Liver (tissue), 10 donors: ENCODE measurements at places on chromosomes 11 and 22. TPM values are rescaled to one million over a fixed set of nuclear protein-coding genes. Genes with fewer than 3 reads are reported as not detected.

DNA sequence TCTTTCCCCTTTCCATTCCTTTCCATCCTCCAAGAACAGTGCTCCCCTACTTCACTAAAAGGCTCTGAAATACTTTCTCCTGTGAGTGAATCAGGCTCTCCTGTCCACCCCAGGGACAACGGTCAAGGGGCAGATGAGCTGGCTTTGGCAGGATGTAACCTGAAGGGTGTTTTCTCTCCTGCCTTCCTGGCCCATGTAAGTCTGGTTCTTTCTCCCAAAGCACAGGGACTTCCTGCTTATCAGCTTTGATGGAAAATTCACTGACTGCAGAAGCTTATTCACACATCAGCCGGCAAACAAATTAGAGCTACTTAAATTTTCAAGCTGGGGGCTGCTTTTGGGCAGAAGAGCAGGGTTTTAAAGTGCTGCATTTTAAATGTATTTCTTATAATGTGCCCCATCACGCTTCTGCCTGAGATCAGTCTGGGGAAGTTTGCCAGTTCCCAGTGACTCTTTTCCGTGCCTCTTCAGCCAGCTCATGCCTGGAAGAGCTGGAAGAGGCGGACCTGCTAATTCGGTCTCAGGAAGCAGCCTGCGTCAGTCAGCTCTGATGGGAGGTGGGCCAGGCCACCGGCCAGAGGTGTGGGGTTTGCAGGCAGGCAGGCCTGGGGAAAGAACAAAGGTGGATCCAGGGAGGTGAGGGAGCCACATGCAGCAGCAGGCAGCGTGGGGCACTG is 140.4 kb upstream of the TBCEL start:
- no peaks in the 10 kb centered on the region for H3K36me3 ChIP-seq
- peaks cover 3% of the 10 kb centered on the region for H3K4me1 ChIP-seq
- H3K27ac ChIP-seq, result no peak overlapping the region
- no peak overlapping the region for H3K4me3 ChIP-seq
- no peak for DNase-seq

Gene MS4A15
- not detected for total RNA-seq

Gene CASP1
- total RNA-seq, result 8.5 TPM

DNA sequence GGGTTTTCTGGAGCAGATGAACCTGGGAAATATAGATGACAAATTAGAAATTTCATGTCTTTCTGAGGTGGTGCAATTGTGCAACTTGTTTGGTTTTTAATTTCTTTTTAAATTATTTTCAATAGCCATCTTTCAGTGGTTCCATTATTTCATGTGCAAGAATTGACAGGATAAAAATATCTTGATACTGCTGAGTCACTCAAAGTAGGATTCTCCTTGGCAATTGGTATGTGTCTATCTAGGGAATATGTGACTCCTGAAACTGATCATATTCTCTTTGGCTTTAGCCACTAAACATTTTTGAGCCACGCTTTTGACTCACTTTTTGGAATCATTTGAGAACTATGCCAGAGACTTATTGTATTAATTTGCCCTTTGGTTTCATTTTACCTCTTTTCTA is 331.5 kb downstream of the KCNA4 start:
- H3K27me3 ChIP-seq, result no peaks in the 10 kb centered on the region
- no peaks in the 10 kb centered on the region for H3K4me1 ChIP-seq
- H3K27ac ChIP-seq, result no peak overlapping the region
- no peaks in the 10 kb centered on the region for H3K36me3 ChIP-seq

GRCh38 chr22:19873138-19873959 is 18.7 kb upstream of the GNB1L start:
- no peaks in the 10 kb centered on the region for H3K4me1 ChIP-seq
- no peak overlapping the region for H3K27ac ChIP-seq
- no peak for DNase-seq

Gene GGTLC3
- not detected for total RNA-seq

DNA sequence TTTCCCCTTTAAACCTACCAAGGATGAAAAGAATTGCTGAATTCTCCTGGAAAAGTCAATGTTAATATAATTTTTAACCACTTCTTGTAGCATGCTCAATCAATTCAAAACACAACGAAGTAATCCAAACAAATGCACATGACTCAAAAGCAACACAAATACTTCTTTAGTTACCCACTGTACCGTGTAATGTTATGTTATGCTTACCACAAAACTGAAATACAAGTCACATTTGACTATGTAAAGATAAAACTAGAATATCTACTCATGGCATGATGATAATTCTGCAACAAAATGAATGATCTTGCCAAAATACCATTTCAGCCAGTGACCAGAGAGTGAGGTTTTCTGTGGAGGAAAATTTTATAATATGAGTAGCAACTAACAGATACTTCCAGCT is 587.0 kb downstream of the DLG2 start:
- no peaks in the 10 kb centered on the region for H3K4me1 ChIP-seq
- no peak overlapping the region for H3K4me3 ChIP-seq

Gene REXO2
- total RNA-seq, result 51.7 TPM

DNA sequence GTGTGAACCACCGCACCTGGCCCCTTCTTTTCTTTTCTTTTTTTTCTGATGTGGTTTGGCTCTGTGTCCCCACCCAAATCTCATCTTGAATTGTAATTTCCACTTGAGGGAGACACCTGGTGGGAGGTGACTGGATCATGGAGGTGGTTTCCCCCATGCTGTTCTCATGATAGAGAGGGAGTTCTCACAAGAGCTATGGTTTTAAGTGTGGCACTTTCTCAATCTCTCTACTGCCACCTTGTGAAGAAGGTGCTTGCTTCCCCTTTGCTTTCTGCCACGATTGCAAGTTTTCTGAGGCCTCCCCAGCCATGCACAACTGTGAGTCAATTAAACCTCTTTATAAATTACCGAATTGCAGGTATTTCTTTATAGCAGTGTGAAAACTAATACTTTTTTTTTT is 4.9 kb upstream of the TCN2 start:
- H3K4me1 ChIP-seq, result peaks cover 6% of the 10 kb centered on the region
- H3K4me3 ChIP-seq, result no peak overlapping the region
- no peaks in the 10 kb centered on the region for H3K27me3 ChIP-seq
- DNase-seq, result no peak
- H3K36me3 ChIP-seq, result no peaks in the 10 kb centered on the region

DNA sequence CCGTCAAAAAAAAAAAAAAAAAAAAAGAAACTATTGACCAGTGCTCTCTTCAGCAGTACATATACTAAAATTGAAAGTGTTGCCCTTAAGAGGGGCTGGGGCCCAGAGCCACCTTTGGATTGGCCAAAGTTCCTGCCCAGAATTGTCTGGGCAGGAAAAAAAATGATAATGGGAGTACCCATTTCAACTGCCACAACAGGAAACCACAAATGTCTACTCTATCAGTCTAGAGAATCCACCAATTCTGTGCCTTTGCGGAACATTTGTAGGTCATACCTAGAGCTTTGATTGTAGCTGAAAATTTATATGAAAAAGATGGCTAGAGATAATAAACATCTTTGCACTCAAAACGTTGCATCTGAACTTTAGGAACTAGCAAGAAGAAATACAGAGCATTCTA is 69.4 kb downstream of the FAM76B start:
- no peak overlapping the region for H3K4me3 ChIP-seq
- no peak overlapping the region for H3K27ac ChIP-seq
- H3K36me3 ChIP-seq, result no peaks in the 10 kb centered on the region
- H3K27me3 ChIP-seq, result no peaks in the 10 kb centered on the region

- no peak overlapping the region for H3K4me3 ChIP-seq
- no peaks in the 10 kb centered on the region for H3K4me1 ChIP-seq
- peaks cover 3% of the 10 kb centered on the region for H3K36me3 ChIP-seq
- no peak for DNase-seq
- no peak overlapping the region for H3K27ac ChIP-seq
Measured at GRCh38 chr22:26713823-26714449, 56.5 kb downstream of the MIAT start.

DNA sequence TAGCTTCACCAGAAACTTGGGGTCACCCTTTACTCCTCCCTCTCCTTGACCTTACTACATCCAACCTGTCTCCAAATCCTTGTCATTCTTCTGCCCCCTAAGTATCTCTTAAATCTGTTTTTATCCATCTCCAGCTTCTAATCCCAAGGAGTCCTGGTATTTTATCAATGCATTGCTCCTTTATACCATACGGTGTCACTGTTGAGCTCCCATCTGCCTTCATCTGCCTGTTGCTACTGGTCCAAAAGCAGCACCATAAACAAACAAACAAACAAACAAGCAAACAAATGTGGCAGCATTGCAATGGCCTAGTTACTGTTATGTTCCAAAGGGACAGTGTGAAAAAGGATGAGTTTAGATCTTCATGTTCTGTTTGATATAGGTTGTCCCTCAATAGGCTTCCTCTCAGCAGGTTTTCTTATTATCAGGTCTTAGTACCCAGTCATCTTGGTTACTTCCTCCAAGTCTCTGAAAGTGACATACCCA is 34.2 kb downstream of the DNHD1 start:
- H3K4me3 ChIP-seq, result no peak overlapping the region
- H3K36me3 ChIP-seq, result no peaks in the 10 kb centered on the region
- no peaks in the 10 kb centered on the region for H3K4me1 ChIP-seq
- no peaks in the 10 kb centered on the region for H3K27me3 ChIP-seq
- DNase-seq, result no peak

Gene JHY
- total RNA-seq, result 0.14 TPM

Gene ELMOD1
- not detected for total RNA-seq

Gene GGT1
- 107 TPM for total RNA-seq

- no peaks in the 10 kb centered on the region for H3K27me3 ChIP-seq
- peaks cover 24% of the 10 kb centered on the region for H3K4me1 ChIP-seq
- no peak overlapping the region for H3K4me3 ChIP-seq
- H3K27ac ChIP-seq, result no peak overlapping the region
Measured at GRCh38 chr22:18088825-18089568, 11.2 kb downstream of the PEX26 start.

DNA sequence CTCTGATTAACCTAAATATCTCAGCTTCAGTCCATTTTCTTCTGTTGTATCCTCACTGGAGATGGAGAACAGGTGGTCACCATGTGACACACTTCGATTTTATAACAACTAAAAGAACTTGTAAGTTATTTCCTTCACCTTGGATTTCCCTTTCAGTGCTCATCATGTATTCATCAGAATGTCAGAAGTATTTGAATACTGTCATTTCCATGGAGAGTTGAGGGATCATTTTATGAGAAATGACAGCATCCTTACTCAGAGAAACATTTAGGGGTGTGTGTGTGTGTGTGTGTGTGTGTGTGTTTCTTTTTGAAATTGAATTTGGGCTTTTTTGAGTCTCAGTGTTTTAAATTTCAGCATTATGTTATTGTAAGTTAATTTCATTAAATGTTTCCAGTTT is 205.8 kb downstream of the ARHGAP42 start:
- peaks cover 4% of the 10 kb centered on the region for H3K4me1 ChIP-seq
- H3K36me3 ChIP-seq, result no peaks in the 10 kb centered on the region
- H3K4me3 ChIP-seq, result no peak overlapping the region
- H3K27me3 ChIP-seq, result no peaks in the 10 kb centered on the region
- no peak for DNase-seq

DNA sequence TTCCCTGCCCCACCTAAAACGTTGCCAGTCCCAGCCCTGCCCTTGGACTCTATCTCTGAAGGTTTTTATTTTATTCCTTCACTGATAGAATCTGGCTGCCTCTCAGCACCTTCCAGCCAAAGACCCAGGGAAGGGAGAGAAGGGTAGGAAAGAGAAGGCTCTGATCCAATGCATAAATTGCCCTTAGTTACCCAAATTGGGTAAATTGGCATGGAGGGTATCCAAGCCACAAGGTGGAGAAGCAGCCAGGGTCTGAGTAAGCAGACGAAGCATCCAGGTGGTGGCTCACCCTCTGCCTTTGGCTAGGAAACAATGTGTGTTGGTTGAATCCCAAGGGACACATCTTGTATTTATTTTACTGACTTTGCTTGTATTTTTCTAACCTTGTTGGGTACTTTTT is 89.0 kb downstream of the FEZ1 start:
- DNase-seq, result no peak
- H3K27me3 ChIP-seq, result no peaks in the 10 kb centered on the region
- no peaks in the 10 kb centered on the region for H3K36me3 ChIP-seq
- H3K4me3 ChIP-seq, result no peak overlapping the region
- no peaks in the 10 kb centered on the region for H3K4me1 ChIP-seq
- no peak overlapping the region for H3K27ac ChIP-seq

DNA sequence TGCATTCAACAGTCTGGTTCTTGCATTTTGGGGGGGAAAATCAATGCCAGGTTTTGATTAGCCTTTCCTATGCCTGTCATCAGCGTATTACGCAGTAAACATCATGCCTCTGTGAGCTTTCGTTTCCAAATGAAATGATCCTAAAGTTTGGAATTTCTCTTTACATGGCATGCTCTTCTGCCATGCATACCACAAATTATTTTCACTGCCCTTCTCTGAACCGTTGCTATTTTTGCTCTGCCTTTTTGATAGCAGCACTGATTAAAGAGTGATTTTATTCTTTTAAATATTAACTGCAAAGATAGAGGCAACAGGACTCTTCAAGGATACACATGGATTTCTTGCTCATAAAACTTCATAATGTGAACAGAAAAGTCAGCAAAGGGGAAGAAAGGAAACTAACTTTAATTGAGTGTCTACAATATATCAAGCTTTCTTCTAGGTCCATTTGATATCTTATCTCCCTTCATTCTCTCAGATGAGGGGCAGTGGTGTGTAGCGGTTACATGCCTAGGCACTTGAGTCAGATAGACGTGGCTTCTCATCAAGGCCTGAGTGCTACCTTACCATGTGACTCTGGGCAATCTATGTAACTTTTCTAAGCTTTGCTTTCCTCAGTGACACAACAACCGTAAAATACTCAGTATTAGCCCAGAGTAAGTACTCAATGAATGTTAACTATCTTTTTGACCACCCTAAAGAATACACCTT is 25.0 kb upstream of the FZD4 start:
- no peak overlapping the region for H3K27ac ChIP-seq
- no peaks in the 10 kb centered on the region for H3K27me3 ChIP-seq
- no peaks in the 10 kb centered on the region for H3K36me3 ChIP-seq
- H3K4me1 ChIP-seq, result peaks cover 32% of the 10 kb centered on the region
- no peak for DNase-seq
- no peak overlapping the region for H3K4me3 ChIP-seq

DNA sequence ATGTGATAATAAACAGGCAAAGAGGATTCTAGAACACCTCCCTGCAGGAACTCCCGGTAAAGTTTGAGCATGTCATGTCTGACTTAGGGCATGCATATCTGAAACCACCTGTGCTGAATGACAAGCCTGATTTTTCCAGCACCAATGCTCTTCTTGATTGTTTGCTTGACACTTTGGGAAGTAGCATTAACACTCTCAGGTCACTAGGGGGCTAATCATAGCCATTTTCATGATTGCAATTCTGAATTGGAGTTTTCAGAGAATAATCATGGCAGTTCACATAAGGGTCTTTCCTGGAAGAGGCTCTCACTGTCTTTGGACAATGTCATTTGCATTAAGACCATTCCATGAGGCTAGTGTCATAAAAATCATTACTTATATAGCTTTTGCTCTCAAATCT is 234.4 kb upstream of the MTNR1B start:
- H3K36me3 ChIP-seq, result no peaks in the 10 kb centered on the region
- H3K27me3 ChIP-seq, result no peaks in the 10 kb centered on the region

- no peak overlapping the region for H3K27ac ChIP-seq
- no peaks in the 10 kb centered on the region for H3K36me3 ChIP-seq
- no peak overlapping the region for H3K4me3 ChIP-seq
- H3K27me3 ChIP-seq, result peaks cover 3% of the 10 kb centered on the region
- no peaks in the 10 kb centered on the region for H3K4me1 ChIP-seq
Measured at GRCh38 chr11:113393501-113393985, 6.0 kb downstream of the ANKK1 start.

Gene GGT5
- 20.7 TPM for total RNA-seq

- no peaks in the 10 kb centered on the region for H3K36me3 ChIP-seq
- no peak overlapping the region for H3K4me3 ChIP-seq
- no peak overlapping the region for H3K27ac ChIP-seq
- H3K4me1 ChIP-seq, result no peaks in the 10 kb centered on the region
- DNase-seq, result no peak
- H3K27me3 ChIP-seq, result no peaks in the 10 kb centered on the region
Measured at GRCh38 chr11:69691463-69691862, 12.4 kb downstream of the FGF19 start.
